Left hindlimb (tissue), 1 donor: ENCODE measurements at places on chromosomes 3 and 15.

- DNase-seq = no peak
Measured at GRCh38 chr3:100020876-100021644, 93.2 kb downstream of the FILIP1L start.

GRCh38 chr3:190739641-190740185, 122.8 kb downstream of the GMNC start:
- DNase-seq = no peak

- DNase-seq = no peak
Measured at GRCh38 chr15:71093054-71094024, 21.9 kb upstream of the THSD4 start.

- no peak for DNase-seq
Measured at GRCh38 chr3:183490653-183491052, 62.2 kb upstream of the MCF2L2 start.

DNA sequence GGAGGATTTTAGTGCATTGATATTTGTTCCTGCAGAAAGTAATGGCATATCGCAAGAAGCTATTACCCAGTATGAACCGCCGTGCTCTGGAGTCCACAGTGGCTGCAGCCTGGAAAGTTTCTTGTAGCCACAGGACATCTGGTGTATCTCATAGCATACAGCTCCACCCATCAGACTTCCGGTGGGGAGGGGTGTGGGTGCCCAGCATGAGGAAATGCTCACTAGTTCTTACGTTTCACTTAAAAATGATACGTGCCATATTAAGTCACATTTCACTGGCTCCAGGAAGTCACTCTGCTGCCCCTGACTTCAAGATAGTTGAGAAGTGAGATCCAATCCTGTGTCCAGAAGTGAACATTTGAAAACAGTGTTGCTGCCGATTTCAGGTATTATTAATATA, 990.4 kb downstream of the GBE1 start:
- DNase-seq = peak; percentile 28

DNA sequence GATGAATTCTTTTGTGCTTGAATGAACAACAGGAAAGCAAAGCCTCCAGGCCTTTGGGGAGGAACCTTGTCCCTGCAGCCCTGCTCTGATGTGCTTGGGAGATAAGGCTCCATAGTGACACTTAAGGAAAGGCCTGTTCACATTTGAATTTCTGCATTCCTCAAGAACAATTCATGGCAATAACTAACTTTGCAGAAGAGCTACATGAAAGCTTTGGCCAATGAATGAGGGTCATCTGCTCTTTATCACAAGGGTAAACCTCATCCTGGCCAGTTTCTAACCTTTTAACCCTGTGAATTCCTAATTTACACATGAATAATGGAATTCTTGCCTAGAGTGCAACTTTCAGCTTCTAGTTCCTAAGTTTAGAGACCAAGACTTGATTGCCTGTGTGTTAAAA, 5.6 kb downstream of the PRTG start:
- DNase-seq = no peak

GRCh38 chr15:32951736-32952464, 234.1 kb downstream of the GREM1 start:
- DNase-seq = no peak

DNA sequence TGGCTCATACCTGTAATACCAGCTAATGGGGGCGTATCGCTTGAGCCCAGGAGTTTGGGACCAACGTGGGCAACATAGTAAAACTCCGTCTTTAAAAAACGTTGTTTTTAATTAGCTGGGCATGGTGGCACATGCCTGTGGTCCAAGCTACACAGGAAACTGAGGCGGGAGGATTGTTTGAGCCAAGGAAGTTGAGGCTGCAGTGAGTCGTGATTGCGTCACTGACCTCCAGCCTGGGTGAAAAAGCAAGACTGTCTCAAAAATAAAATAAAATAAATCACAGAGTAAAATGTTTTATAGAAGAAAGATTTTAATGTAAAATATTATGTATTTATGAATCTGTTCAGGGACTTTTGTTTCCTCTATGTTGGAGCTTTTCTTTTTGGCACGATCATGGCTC, 15.3 kb upstream of the STRIT1 start:
- no peak for DNase-seq
